ENCODE measurements at places on chromosomes 16 and 17.
A peak's percentile ranks its signal among the peaks of the same experiment; 100 is the strongest.

- DNase-seq = peak; percentile 80
Measured at GRCh38 chr17:40485851-40486521, 15.4 kb downstream of the TNS4 start.

DNA sequence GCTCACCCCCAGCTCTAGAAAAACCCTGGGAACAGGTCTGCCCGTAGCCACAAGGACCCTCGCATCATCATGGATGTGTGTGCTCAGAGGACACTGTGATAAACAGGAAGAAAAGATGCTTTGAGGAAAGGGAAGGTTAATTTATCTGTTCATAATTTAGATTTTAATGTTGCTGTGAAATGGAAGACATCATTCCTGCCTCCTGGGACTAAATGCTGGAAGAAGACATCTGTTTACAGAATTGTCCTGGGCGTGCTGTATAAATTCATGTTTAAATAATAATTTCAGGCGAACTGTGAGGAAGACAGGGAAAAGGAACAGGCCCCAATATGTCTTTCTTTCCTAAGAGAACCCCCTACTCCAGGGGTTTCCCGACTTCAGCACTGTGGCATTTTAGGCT is 112.6 kb downstream of the SHISA6 start:
- DNase-seq = no peak

GRCh38 chr17:45104029-45104428 is 28.3 kb downstream of the PLCD3 start:
- no peak for DNase-seq

GRCh38 chr17:30291543-30292285 is at the start of gene BLMH:
Gene BLMH, minus strand, starts transcription at chr17:30291944. Its CDS starts 125 bp downstream, at chr17:30291819.
- peak; percentile 60 for DNase-seq

- no peak for DNase-seq
Measured at GRCh38 chr16:57704011-57704904, 9.7 kb downstream of the DRC7 start.

DNA sequence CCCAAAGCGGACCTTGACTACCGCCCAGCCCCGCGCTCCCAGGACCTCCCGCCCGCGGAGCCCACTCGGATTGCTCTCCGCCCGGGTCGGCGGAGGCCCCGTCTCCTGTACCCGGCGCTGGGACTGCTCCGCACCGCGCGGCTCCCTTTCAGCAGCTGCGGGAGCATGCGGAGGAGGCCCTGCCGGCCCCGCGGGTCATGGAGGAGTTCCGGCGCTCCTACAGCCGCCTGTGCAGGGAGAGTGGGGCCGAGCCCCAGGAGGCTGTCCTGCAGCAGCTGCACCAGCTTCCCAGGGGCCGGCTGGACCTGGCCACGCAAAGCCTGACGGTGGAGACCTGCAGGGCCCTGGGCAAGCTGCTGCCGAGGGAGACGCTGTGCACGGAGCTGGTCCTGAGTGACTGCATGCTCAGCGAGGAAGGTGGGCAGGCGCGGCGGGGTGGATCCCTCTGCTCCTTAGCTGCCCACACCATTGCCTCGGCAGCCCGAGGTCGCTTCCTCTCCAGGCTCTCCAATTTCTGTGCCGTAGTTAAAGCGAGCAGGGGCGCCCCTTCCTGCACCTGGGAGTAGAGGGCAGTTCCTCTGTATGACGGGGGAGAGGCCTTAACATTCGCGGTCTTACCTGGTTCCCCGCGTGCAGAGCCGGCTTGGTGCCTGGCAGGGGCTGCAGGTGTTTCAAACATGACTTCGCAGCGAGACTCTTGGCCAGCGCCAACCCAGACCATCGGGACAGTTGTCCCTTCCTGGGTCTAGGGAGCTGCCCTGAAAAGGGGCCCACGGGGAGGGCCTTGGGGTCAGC is 539 bp downstream of the LRRC45 start:
- DNase-seq = no peak

DNA sequence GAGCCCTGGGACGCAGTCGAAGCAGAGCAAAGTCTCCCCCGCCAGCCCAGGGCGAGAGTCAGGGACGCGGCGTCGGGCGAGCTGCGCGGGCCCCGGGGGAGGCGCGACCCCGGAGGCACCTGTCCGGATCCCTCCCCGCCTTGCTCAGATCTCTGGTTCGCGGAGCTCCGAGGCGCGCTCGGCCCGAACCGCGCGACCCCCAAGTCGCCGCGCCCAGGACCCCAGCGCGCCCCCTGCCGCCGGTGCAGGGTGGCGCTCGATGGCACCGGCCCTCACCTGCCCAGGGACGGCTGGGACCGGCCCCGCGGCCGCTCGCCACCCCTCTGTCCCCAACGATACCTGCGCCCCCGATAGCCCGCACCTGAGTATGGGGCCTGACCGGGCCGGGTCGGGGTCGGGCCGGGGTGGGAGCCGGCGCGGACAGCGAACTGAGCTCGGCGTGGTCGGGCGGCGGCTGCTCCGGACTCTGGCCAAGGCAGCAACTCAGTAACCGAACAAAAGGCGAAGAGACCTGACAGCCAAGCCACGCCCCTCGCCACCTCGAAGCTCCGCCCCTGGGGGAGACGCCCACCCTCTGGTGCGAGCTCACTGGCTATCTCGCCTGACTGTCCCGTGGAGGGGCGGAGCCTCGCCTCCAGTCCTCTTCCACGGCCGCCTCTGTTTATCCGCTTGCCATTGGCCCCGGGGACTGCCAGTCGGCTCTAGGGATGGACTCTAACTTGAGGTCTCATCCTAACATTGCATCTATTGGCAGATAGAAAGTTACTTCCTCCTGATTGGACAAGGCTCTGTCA is at the start of gene JUP:
Gene JUP, minus strand, starts transcription at position 485 of the 794 bp plus-strand sequence. CDS start 14,857 bp downstream, outside the sequence.
- DNase-seq = peak; percentile 99
